ENCODE measurements at places on chromosomes 6 and 20. TPM values are rescaled to one million over a fixed set of nuclear protein-coding genes. Genes with fewer than 3 reads are reported as not detected.

RIN2 gene
- total RNA-seq = 4.3 TPM

REM1 gene
- not detected for total RNA-seq

ZNF341 gene
- 9.6 TPM for total RNA-seq

MCHR2 gene
- not detected for total RNA-seq

CASS4 gene
- 0.14 TPM for total RNA-seq

FUCA2 gene
- 55.4 TPM for total RNA-seq

SLC26A8 gene
- total RNA-seq = 0.80 TPM

FNDC11 gene
- total RNA-seq = 3.8 TPM

DNA sequence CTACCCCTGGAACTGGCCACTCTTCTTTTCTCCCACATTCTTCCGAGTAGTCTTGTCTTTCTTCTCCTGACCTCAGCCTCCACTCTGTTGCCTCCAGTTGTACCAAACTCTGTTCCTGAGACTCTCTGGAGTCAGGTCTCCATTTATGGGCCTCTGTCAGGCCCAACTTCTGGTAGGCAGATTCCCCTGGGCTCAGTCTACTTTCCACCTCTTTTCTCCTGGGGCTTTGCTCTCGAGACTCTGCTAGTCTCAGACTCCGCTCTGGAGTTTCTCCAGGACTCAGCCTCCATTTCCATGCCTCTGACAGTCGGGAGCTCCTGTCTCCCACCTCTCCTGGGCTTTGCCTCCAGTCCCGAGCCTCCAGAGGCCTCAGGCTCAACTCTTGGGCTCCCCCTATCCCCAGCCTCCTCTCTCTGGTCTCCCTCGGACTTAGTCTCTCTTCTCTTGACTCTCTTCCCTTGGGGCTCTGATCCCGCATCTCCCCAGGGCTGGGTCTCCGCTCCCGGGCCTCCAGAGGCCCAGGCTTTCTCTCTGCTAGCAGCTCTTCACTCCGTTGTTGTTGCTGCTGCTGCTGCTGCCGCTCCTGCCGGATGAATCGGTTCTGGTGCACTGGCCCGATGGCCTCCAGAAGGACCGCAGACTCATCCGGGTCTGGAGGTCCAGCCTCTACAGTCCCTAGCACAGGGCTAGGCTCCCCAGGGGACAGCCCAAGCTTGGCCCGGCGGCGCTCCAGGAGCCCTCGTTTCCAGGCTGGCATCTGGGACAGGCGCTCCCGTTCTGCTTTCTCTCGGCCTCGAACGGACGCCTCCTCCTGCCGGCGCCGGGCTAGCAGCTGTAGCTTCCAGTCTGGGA is 1.1 kb downstream of the PPP1R18 start:
- DNase-seq = no peak

DNA sequence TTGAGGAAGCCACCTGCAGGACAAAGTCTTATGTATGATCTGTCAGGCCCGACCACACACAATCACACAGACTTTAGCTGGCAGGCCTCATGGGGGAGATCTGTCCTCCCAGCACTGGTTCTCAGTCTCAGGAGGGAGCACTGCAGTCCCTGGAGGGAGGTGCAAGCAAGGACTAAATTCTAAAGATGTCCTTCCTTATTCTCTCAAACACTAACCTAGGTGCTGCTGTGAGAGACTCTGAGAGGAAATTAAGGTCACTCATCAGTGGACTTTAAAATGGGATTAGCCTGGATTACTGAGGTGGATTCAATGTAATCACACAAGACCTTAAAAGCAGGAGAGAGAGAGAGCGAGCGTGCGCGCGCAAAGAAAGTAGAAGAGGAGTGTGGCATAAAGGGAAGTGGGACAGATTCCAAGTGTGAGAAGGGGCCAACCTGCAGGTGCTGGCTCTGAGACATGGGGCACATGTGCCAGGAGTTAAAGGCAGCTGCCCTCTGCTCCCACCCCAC is 14.3 kb downstream of the GLO1 start:
- peak; percentile 20 for DNase-seq

DNA sequence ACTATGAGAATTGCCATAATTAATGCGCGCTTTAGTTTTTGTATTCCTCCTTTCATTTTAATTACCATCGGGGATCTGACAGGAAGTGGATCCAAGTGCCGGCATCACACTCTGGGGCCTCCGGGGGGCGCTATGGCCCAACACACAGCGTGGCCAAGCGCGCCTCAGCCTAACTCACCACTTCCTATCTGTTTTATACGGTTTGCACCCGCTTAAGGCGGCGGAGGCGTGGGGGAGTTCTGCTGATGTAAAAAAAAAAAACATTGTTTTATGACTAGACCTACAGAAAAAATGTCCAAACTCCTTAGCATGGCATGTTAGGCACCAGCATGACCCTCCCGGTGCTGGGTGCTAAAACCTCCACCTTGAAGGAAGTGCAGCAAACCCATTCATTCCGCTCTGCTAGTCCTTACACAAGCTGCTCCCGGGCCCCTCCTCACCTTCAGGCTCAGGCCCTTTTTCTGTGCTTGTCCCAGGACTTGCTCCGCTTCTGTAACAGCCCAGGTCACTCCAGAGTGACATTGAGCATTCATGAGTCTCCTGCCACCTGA is 4.5 kb upstream of the EBF4 start:
- peak; percentile 79 for DNase-seq

DNA sequence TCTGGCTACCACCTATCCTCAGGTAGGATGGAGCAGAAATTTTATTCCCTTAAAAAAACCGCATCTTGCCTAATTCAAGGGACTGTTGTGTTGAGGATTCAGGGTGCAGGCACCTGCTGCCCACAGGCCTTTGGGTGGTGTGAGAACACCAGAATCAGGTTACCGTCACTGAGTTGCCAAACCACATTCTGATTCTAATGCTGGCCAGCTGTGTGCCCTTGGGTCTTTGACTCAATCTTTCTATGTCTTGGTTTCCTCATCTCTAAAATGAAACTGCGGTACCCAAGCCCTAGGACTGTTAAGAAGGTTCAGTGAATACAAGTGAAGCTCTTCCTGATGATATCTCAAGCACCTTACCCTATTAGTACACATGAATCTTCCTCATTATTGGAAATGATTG is 827.3 kb downstream of the DHX35 start:
- no peak for DNase-seq

- DNase-seq = no peak
These were observed 187.5 kb downstream of the EDN1 start for GRCh38 chr6:12477616-12478015.

DNA sequence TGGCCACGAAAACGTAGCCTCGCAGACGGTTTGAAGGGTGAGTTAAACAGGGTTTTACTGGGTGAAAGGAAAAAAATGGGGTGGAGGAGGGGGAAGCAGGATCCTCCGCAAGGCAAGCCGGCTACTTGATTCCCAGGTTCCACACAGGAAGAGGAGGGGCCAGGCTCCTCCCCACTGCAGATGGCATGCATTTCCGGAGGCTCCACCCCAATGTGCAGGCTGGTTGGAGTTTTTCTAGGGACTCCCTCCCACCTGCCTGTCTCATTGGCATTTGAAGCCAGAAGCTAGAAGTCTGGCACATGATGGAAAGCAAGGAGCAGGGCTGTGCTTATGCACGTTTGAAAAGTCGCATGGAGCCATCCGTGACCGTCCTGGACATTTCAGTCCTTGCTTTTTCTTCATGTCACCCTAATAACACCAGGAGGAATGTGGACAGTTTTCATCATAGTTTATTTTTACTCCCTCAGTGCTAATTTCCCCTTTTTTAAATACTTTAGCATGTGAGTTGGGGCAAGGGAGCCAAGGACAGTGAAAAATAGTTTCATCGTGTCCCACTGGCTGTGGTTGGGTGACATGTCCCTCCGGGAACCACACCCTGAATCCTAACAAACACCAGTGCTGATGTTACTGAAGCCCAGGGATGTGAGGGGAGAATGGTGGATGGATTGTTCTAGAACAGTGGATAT is 100.1 kb upstream of the INSM1 start:
- DNase-seq = peak; percentile 44

- DNase-seq = no peak
These were observed 93.7 kb downstream of the TCP11 start for GRCh38 chr6:35047265-35048011.

DNA sequence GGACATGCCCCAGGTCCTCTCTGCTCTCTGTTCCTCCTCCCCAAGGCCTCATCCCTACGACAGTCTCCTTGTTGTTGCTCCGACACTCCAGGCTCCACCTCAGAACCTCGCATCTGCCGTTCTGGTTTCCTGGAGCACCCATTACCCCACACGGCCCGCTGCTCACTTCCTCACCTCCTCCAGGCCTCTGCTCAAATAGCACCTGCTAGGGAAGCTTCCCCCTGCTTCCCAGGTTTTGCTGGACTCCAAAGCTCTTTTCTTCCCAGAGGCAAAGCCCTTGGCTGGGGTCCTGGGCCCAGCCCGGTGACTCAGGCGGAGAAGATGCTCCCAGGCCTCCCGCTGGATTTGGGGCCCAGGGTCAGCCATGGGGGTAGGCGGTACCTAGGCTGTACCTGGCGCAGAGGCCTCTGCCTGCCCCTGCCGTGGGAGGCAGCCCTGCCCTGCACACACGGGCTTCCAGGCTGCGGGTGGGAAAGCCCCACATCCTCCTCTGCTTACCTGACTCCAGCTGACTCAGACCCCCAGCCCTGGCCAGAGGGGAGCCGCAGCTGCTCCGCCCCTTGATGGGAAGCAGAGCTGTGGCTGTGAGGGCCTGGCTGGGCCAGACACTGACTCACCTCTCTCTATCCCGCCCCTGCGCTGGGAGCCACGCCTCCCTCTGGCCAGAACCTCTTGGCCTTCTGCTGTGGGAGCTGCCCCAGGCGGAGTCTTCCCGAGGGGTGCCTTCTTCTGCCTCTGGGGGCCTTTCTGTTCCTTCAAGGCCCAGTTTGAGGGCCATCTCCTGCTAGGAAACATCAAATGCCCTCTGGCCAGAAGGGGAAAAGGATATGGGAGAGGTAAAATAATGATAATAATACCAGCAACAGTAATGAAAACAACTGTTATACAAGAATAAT is 130.5 kb downstream of the CEBPB start:
- DNase-seq = peak; percentile 90

DNA sequence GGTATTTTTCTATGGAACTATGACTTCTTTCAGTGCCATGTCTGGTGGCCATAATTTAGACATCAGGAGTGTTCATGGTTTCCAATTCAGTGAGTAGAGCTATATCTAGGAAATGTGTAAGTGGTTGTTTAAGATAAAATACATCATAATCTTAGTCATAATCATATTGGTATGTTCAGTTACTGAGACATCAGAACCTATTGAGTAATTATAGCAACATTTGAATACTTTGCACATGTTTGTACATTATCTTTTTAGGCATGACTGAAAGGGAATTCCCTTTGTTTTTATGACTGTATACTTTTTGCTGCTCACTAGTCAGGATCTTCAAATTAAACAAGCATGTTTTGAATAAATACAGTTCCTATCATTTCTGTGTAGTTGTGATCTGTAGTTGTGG is 64.0 kb downstream of the STXBP5 start:
- no peak for DNase-seq

- DNase-seq = no peak
These were observed 112.3 kb downstream of the TSHZ2 start for GRCh38 chr20:53084408-53084997.

DNA sequence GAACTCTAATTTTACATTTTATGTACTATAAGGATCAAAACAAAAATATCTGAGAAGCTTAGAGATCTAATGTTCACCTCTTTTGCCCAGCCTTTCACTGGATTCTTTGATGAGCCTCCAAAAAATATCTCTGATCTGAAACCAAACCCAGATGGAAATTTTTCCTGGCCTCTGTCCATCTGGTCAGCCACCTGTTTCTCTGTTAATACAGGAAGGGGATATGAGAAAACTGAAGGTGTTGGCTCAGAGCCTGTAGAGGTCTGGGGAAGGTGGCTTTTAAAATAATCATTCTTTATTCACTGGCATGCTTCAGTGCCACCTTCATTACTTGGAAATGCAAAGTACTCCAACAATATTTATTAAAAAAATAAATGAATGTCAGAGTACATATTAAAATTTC is 8.5 kb upstream of the MCM3 start:
- no peak for DNase-seq

GRCh38 chr20:20683481-20684321 is 28.7 kb downstream of the RALGAPA2 start:
- no peak for DNase-seq

DNA sequence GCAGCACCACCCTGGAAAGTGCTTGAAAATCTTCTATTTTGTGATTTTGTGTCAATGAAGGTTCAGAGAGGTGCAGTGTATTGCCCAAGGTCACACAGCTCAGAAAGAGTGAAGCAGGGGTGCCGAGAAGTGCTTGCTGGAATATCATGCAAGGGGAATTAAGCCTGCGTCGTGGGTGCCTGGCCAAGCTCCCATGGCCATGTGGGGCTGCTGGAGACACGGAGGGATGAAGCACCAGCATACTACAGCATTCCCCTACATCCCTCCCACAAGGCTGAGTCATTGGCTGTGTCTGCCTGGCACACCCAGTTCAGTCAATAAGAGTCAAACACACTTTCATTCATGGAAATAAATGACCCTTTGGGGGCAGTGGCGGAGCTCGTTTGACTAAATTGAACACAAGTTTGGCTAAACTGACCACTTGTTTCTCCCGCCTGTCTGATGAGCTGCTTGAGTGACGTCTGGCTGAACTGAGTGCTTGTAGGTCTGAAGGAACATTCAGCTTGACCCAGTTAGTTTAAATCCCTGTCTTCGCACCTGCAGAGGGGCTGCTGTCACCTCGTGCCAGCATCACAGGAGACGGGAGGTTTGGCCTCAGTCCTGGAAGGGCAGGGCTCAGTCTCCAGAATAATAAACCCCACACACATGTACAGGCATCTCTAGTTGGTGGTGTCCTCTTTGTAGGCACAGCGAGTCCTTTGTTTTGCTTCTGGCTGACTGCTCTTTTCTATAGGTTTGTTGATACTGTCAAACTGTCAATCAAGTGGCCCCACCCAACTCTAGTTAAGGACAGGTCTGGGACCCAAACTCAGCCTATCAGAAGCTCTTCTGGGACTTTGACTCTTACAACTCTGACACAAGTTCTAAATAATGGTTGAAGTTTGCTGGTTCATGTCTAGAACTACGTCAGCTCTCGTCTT is 8.4 kb upstream of the TGM2 start:
- no peak for DNase-seq

DNA sequence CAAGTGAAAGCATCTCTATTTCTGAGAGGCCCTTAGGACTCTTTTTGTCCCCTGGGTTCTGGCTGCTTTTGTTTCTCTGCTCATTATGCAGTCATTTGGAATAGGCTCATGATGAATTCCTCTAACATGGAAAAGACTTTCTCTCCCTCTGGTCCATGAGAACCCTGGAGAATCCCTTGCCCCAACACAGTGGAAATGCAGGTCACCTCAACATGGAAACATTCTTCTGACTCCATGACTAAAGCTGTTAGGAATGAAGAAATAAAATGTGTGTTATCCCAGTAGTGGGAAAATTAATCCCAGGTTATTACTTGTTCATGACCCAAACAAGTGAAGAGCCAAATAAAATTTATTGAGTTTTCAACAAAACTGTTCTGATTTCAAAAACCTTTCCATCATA is 458.6 kb downstream of the EPM2A start:
- no peak for DNase-seq

GRCh38 chr6:143743301-143744166 is 65.8 kb downstream of the PHACTR2 start:
- DNase-seq = no peak

DNA sequence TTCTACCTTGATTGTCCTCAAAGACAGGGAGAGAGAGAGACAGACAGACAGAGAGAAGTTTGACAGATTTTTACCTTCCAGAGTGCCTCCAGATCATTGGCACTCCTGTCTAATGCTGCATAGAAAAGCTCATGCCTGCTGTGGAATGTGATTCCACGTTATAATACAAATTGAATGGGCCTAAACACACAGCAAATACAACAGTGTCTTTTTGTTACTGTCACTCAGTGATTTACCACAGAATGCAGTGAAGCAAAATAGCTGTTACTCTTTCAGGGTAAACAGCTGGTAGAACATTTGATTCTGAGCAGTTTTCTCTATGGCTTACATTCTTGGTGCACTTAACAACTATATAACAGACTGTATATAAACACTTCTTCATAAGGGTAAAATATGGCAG is 558.7 kb downstream of the LMBRD1 start:
- DNase-seq = no peak

All from WTC11 (cell line).